ENCODE measurements at places on chromosomes 5 and 9.

- DNase-seq = no peak
These were observed 38.7 kb downstream of the NEURL1B start for GRCh38 chr5:172679628-172680212.

- DNase-seq = no peak
These were observed 145.3 kb upstream of the ZNF462 start for GRCh38 chr9:106717686-106718085.

GRCh38 chr9:9054354-9054992 is 1254.9 kb upstream of the DMAC1 start:
- no peak for DNase-seq

DNA sequence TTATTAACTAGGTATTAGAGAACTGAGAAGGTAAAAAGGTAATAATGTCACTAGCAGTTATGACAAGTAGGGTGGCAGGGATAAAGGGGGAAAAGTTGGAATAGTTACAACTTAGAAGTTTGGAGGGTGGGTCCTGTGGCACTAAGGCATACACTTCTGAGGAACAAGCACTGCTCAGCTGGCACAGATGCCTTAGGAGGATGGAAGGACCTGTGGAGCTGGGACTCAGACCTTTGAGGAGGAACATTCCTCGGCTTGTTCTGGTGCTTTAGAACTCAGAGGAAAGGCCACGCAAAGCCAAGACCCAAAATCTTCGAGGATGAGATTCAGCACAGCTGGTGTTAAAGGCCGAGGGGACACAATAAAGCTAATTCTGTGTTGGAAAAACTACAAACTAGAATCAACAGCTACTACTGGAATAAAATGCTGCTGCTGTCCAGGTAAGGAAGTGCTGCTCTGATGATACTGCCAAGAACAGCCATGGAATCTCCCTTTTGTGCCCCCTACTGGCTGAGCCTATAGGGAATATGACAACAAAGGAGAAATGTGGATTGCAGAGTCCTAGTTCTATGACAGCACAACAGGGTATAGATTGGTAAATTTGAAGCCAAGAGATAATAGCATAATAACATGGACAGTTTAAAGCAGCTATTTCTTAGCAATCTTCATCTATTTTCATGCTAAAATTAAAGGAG is 126.7 kb downstream of the SLC25A46 start:
- peak; percentile 56 for DNase-seq

- DNase-seq = no peak
These were observed 243.0 kb upstream of the ITGA1 start for GRCh38 chr5:52544738-52545137.

DNA sequence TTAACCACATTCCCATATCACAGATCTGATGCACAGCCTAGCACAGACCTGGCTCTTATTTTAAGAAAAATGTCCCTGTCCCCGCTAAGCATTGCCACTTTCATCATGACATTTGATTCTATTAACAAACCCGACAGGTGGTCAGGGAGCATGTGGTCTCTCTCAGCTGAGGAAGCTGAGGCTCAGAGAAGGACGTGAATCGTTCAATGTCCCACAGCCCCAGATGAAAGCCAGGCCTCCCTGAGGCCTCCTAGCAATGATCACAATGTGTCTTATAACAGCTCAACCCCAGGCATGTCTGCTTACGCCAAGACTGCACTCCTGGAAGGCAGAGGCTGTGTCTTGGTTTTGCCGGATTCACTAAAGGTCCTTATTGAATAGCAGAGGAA is 10.4 kb upstream of the CRB2 start:
- no peak for DNase-seq

All from RPMI8226 (cell line).